ENCODE measurements at places on chromosomes 4 and X. TPM values are rescaled to one million over a fixed set of nuclear protein-coding genes. Genes with fewer than 3 reads are reported as not detected.

Gene PNMA6F
- total RNA-seq: not detected

Gene ZNF185
- 2.0 TPM for total RNA-seq

Gene PPP1R3F
- 4.2 TPM for total RNA-seq

Gene MAGEA11
- total RNA-seq: not detected

Gene DRP2
- total RNA-seq: 1.5 TPM

Gene CXCL6
- total RNA-seq: not detected

Gene NUP62CL
- total RNA-seq: 4.5 TPM

Gene SGMS2
- 1.1 TPM for total RNA-seq

Gene ATP8A1
- 36.6 TPM for total RNA-seq

Gene GAB1
- not detected for total RNA-seq

Gene VEGFC
- not detected for total RNA-seq

Gene HMX1
- not detected for total RNA-seq

Gene MAGED1
- 32.4 TPM for total RNA-seq

Gene CCNB3
- total RNA-seq: 0.71 TPM

Gene SLC10A7
- 18.0 TPM for total RNA-seq

Gene ADH1C
- total RNA-seq: not detected

Gene CLRN2
- not detected for total RNA-seq

Gene TMPRSS11B
- total RNA-seq: not detected

Gene CFI
- total RNA-seq: not detected

Gene CT45A10
- total RNA-seq: not detected

Gene VCX3B
- total RNA-seq: not detected

Gene CXCL1
- total RNA-seq: not detected

Gene CLDN22
- not detected for total RNA-seq
